GM12878 (cell line): ENCODE measurements at places on chromosomes 6 and 20.

- DNase-seq = no peak
These were observed 303.3 kb upstream of the OPRM1 start for GRCh38 chr6:153735761-153736160.

DNA sequence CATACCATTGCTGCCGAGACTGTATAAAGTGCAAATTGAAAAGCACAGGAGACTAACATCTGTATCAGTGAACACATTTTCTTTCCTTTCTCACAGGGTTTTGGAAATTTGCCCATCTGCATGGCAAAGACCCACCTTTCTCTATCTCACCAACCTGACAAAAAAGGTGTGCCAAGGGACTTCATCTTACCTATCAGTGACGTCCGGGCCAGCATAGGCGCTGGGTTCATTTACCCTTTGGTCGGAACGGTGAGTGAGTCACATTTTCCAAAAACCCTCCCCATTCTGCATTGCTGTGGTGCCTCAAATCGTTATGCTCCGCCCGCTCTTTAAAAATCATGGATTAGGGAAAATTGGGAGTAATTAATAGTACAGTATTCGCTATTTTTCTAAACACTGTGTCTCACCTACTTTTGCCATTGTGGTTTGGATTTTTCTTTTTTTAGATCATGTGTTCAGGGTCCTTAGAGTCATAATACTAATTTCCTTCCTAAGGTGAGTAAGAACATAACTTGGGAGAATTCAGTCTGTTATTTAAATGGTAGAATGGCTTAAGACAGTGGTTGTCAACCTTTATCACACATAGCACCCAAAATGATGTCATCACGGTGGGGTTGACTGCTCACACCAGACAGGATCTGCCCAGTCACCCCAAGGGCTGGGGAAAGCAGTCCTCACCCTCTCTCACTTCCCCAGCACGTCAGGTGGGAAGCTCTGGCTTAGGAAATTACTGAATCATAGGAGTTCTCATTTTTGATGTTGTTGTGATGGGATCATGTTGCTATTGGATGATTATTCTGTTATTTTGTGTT is 171.6 kb downstream of the MTHFD1L start:
- DNase-seq = no peak

- no peak for DNase-seq
These were observed 232.5 kb upstream of the TAB2 start for GRCh38 chr6:149084808-149085556.

DNA sequence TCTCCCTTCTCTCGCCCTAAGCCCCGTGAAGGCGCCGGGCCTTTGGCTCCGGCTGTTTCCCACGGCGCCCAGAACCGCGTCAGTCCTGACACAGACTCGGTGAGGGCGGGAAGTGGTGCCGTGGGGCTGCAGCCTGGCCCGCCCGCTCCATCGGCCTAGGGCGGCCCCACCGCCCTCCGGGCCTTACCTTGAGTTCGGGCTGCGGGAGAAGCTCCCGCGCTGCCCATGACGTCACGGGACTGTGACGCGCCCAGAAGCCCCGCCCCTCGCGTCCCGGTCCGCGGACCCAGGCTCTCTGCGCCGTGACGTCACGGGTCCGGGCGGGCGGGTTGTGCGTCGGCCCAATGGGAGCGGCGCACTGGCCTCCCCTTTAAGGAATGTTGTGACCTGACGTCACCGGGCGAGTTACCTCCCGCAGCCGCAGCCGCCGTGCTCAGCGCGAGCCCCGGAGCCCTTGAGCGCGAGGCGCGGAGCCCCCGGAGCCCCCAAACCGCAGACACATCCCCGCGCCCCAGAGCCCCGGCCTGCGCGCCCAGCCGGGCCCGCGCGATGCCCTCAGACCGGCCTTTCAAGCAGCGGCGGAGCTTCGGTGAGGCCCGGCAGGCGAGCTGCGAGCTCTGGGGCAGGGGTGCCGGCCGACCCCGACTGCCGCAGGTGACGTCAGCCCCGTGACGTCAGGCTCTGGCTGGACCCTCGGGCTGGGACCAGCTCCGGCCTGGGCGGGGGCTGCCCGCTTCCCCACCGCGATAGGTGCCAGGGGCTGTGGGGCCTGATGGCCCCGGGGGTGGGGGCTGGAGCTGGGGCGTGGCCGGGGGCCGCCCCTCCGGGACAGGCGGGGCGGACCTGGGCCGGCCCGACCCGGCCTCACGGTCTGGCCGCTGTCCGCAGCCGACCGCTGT is at the start of gene MAP1LC3A:
TSS of gene MAP1LC3A (plus strand) at position 399 of the 899 bp plus-strand sequence. CDS start at position 550, 151 bp downstream.
- no peak for DNase-seq

DNA sequence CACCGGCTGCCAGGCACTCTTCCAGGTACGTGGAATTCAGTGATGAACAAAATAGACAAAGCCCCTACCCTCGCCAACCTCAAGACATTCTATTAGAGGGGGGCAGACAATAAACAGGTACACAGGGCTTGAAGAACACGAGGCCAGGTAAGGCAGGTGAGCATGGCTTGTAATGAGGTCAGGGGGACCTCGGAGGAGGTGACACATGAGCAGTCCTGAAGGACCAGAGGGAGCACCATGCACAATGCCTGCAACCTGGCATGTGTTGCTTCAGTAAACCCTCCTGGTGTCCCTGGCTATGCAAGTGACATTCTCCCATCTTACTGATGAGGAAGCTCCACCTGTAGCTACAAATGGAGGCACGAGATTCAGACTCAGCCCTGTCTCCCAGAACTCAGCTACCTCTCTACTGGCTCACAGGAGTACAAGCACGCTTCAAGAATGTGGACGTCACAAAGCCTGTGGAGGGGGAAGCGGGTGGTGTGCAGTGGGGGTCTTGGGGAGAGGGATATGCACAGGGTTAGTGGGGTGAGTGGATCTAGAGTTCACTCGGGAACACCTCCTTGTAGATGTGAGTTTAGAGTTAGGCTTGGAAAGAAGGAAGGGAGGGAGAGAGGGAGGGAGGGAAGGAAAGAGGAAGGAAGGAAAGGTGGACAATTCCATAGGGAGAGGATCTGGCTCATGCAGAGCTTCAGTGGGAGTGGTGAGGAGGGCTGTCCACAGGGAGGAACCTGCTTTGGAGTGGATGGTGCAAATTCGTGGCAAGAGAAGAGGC is 7.6 kb upstream of the MAPK13 start:
- DNase-seq = no peak

DNA sequence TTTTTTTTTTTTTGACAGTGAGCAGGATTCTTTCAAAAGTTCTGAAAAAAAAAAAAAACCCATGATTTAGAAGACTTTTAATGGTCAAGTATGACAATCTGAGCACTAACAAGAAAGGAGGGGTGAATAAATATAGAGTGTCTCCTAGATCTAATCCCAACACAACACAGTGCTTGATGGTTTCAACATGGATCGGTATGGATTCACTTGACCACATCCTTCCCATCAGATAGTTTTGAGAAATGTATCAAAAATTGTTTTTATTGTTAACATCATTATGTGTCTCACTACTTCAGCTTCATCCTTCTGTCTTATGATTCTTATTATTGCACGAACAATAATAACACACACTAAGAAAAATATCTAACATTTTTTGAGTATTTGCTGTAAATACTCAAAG is 21.0 kb downstream of the KIF13A start:
- no peak for DNase-seq

DNA sequence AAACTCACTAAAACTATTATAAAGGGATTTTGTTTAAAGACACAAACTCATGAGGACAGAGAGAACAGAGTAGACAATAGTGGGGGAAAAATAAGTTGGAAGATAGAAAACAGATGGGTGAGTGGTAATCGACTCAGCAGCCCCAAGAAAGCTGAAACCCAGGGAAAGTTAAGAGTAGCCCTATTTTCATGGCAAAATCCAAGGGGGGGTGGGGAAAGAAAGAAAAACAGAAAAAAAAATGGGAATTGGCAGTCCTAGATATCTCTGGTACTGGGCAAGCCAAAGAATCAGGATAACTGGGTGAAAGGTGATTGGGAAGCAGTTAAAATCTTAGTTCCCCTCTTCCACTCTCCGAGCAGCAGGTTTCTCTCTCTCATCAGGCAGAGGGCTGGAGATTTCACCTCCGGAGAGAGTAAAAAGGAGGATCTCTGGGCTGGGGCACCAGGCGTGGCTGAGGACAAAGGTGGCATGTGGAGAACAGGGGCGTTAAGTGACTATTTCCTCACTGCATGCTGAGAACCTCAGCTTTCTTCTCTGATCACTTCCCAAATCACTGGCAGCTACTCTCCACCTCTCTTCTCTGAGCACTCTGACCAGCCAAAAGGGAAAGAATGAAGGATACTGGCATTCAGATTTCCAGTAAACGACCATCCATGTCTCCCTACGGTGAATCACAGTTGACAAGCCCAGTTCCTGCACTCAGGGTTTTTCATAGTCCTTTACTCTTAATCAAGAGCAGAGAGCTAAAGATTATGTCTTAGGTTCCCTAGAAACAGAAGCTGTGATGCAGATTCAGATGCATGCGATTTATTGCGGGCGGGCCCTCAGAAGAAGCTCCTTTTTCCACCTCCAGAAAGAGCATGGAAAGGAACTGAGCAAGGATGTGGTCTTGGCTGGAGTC is 7.3 kb upstream of the RNF24 start:
- no peak for DNase-seq

- DNase-seq = no peak
These were observed 241.9 kb downstream of the ADGRB3 start for GRCh38 chr6:68876792-68877493.

DNA sequence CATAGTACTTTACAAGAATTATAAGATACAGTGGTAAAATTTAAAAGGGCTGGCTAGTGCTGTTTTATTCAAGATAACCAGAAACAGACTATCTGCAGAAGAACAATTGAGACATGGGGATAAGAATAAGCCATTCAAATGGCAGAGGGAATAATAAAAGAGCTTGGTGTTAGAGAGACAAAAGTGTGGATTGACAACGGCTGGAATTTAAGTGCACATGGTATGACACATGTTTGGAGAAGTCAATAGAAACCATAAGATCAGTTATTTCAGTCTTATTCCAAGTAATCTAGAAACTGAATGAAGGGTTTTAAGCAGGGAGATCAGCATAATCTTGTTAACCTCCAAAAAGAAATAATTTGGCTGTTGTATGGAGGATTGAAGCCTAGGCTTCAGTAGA is 1205.5 kb upstream of the CITED2 start:
- no peak for DNase-seq

DNA sequence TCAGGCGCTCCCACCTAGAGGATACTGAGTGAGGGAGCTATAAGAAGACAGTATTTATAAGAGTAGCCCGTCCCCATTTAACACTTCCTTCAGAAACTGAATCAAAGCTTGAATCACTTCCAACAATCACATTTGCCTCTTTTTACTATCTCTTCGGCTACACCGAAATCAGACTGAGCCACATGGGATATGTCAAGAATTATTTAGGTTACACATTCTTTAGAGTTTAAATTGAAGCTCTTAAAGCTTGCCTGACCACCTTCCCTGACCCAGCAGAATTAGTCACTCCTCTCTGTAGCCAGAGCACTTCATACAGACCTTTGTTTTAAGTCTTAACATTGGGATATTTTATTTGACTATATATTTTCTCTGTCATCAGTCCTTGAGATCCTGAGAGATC is 163.7 kb downstream of the MAFB start:
- no peak for DNase-seq

GRCh38 chr6:37625591-37626374 is 71.9 kb downstream of the MDGA1 start:
- DNase-seq = no peak

DNA sequence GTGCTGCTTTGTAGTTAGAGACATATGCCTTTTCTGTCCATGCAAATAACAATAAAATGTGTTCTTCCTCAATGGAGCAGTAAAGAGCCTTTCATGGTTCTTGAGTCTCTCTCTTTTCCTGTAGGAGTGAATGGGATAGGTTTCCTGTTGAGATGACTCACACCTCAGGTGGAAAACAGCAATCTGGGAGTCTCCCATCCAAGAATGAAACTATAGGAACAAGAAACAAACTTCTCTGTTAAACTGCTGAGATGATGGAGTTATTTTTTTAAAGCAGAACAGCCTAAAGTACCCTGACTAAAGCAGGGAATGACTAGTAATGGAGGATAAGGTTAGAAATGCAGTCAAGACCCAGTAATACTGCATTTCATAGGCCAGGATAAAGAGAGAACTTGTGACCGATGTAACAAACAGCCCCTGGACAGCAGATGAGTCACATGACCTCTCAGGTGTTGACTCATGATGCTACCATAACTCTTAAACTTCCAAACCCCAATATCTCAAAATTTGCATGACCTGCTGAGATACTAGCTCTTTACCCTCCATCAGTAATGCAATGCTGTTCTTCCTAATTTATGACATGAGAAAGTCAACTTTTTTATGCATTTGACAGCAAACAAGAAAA is 548.9 kb downstream of the CBLN4 start:
- DNase-seq = no peak

DNA sequence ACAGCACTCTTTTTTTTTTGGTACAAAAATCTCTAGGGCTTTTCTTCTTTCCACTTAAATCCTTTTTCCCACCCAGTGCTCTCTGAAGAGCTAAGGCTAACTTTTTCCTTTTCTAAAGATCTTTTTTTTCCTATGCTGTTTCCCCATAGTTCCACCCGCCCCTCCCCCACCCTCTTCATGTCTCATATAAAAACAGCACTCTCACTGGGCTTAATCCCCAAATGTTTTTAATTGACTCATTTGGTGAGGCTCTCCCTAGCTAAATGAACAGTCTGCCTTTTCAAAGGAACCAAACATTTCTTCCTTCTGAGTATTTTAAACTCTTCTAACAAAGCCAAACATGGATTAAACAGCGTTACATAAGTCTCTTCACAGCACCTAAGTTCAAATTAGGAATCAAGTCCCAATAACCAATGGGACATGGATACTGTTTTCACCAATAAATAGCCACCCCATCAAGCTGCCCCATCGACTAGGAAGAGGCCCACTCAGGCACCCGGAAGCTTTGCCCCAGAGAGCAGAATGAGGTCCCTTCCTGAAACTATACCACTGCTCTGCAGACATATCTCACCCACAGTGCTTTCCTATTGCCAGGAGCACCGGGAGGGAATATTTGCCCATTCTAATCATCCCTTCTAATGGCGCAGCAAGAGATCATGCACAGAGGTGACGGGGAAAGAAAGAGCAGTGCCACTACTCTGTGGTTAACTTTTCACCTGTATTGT is 63.7 kb downstream of the ATXN1 start:
- no peak for DNase-seq

GRCh38 chr20:61895016-61895415 is 170.7 kb downstream of the TAF4 start:
- no peak for DNase-seq

- DNase-seq = no peak
These were observed 92.4 kb downstream of the TMEM242 start for GRCh38 chr6:157230910-157231309.

DNA sequence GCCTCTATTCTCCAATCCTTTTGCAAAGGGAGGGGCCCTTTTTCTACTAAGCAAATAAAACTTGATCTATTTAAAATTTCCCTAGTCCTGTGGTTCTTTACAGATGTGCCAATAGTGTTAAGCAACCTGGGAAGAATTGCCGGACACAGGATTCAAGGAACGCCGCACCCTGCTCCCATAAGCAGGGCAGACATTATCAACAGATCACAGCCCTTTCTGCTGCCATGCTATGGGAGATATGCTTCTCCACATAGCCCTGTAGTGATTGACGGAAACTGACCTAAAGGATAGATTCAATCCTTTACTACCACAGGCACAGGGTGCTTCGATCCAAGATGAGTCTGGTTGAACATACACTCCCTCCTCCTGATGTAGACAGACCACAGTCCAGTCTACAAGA is 118.4 kb upstream of the TRAF3IP2 start:
- no peak for DNase-seq
